ENCODE measurements at places on chromosomes 13 and 19.

DNA sequence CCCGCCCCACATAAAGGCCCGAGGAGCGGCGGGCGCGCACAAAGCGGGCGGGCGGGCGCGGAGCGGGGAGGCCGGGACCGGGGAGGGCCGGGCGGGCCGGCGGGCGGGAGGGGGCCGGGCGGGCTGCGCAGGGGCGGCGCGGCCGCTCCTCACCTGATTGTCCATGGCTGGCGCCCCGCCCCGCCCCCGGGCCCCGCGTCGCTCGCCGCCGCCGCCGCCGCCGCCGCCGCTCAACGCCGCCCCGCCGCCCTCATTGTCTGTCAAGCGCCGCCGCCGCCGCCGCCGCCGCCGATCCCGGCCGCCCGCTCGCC, 200 bp downstream of the MLLT1 start:
- no peak for DNase-seq

- no peak for DNase-seq
Measured at GRCh38 chr13:48831248-48831647, 144.5 kb upstream of the FNDC3A start.

- DNase-seq: no peak
Measured at GRCh38 chr13:109626386-109627171, 159.8 kb downstream of the IRS2 start.

GRCh38 chr19:32287086-32287485, 58.3 kb upstream of the ZNF507 start:
- DNase-seq: no peak

DNA sequence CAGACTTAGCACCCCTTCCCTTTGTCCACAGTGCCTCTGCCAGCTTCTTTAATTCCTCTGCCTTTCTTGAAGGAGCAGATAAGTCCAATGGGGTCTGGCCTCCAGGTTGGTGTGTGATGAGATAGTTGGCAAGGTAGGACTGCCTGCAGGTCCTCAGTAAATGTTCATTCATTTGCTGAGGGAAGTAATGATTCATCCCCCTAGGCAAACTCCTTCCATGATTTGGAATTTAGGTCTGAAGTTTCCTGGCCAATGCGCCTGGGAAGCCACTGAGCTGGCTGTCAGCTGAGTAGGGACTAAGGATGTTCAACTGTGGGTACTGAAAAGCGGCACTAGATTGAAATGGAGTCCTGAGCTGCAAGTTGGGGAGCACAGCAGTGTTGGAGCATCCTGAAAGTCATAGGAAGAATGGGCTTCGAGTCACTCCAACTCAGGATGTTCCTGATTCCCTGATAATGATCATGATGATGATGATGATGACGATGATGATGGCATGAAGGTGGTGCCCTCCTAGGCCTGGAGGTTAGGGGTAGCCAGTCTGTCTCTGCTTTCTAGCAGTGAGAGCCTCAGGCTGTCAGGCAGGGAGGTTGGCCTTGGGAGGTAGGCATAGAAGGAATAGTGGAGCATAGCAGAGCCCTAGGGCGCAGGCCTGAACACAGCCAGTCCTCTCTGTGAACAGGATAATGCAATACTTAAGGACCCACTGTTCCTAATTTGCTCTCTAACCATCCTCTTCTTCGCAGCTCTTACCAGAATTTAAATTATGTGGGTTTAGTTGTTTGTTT, 44.7 kb downstream of the COL4A2 start:
- DNase-seq: no peak

GRCh38 chr13:29359181-29359580, 236.3 kb downstream of the SLC7A1 start:
- DNase-seq: no peak

DNA sequence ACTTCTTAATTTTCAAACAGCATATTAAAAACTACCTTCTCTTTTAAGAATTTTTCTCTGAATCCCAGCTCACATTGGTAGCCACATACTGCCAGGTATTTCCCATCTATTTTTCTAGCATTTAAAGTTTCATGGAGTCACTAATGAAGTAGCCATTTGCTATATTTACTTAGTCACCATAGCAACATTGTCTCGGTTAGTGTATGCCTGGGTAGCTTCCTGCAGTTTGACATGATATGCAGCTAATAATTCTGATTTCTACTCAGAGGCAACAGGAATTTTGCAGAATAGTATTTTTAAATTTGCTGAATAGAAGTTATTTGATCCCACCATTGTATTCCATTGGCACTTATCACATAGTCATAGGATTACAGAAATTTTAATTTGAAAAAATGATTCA, 30.9 kb upstream of the KCTD4 start:
- no peak for DNase-seq

- DNase-seq: peak; percentile 11
Measured at GRCh38 chr13:91406619-91407018, 8.2 kb downstream of the GPC5 start.

- no peak for DNase-seq
Measured at GRCh38 chr13:108345016-108345415, 75.5 kb downstream of the TNFSF13B start.

DNA sequence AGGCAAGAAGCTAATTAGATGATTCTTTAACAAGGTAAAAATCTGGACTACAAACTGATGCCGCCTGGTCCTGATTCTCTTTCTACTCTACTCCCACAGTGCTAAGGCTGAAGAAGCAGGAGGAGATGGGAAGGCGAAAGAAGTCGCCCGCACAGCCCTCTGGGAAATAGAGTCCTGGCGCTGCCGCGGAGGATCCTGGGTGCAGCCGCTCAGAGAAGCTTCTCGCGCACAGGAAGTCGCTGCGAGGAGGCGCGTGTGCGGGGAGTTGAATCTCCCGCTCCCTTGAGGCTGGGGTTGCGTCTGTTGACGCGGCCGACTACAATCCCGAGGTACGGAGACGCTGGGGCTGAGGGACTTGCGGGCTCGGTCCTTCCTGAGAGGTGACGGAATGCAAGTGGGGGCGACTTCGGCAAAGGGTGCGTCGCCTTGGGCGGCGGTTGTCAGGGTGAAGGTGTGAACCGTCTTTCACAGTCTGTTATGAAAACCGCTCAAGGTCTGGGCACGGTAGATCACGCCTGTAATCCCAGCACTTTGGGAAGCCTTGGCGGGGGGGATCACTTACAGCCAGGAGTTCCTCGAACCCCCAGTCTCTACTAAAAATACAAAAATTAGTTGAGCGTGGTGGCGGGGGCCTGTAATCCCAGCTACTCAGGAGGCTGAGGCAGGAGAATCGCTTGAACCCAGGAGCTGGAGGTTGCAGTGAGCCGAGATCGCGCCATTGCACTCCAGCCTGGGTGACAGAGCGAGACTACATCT, at the start of gene ZNF473:
TSS of gene ZNF473 (plus strand) at position 212 of the 756 bp plus-strand sequence. CDS start 5,078 bp downstream, outside the sequence.
- peak; percentile 91 for DNase-seq

DNA sequence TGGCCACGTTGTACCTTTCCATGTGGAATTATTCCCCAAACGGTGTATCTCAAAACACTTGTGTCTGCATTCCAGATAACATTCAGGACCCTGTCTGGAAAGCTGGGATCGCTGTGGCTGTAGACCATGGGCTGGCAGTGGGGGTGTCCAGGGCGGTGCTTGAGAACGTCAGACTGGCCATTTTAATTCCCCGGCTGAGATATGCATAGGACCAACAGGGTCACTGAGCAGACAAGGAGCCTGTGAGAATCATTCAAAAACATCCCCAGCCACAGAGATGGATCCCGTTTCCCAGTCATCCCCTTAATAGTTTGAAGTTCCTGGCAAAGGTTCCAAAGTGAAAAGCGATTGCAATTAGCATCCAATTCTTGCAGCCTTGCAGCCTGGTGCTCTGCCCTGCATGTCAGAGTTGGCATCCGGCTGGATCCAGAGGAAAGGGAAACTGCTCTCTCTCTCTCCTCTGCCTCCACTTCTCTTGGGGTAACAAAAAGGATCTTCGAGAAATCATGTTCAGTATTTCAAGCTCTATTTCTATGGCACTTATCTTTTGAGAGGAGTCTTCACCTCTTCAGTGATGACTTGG, 41.6 kb downstream of the IFT88 start:
- DNase-seq: no peak
